Activated T-helper 17 cell treated with anti-CD3 and anti-CD28 coated beads, Interleukin-2, amount 50 U/mL, for 72 hours (primary cell): ENCODE measurements at places on chromosomes 6 and 20. TPM values are rescaled to one million over a fixed set of nuclear protein-coding genes. Genes with fewer than 3 reads are reported as not detected.

DNA sequence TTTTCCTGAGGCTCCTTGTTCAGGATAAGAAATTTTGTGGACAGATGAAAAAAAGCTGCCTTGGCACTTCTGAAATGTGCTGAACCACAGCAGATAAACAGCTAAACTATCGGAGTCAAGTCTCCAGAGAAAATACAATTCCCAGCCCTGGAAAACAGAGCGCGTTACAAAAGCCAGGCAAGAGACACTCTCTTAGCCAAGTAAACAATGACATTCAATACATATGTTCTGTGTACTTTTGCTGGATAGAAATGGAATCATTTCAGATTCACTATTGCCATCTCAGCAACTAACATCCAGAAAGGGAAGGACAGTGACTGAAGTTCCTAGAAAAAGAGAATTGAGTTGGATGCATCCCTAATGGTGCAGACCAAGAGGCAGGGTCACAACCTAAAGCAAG lies 196.8 kb upstream of the NRSN1 start:
- ATAC-seq, result no peak

DNA sequence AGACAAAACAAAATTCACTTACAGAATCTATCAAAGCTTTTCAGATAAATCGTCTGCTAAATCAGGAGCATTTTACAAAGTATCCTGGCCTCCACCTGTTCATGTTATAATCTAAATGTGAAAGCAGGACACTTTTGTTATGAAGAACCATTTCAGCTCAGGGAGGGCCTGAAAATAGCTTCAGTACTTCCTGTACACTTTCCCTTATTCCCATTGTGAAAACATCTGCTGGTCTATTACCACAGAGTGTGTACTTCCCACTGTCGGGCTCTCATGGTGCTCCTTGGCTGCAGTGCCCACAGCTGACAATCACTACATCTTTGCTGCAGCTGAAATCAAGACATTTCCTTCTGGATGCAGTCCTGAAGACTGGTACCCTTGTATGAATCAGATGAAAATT lies 128.1 kb downstream of the OPRM1 start:
- no peak for ATAC-seq

GRCh38 chr6:113330636-113330946 lies 526.6 kb upstream of the MARCKS start:
- no peak for ATAC-seq

DNA sequence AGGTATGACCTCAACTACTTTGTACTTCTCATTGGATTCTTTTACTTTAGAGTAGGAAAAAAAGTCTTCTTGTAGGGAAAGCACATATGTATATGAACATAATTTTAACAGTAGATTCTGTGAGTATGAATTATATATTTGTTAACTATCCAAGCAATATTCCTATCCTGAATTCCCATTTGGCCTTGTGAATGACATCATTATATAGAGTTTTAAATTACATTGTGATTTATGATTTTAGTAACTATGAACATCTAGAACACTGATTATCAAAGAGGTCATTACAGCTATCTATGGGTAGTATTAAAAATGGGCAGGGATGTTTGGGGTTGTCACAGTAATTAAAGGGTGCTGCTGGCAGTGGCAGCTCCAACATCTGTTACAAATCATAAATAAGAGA lies 163.9 kb upstream of the TFAP2D start:
- no peak for ATAC-seq

TGM3 gene
- total RNA-seq, result not detected

TP53TG5 gene
- total RNA-seq, result 0.50 TPM
